Endothelial cell (in vitro differentiated cells): ENCODE measurements at places on chromosomes 6 and 20.

DNA sequence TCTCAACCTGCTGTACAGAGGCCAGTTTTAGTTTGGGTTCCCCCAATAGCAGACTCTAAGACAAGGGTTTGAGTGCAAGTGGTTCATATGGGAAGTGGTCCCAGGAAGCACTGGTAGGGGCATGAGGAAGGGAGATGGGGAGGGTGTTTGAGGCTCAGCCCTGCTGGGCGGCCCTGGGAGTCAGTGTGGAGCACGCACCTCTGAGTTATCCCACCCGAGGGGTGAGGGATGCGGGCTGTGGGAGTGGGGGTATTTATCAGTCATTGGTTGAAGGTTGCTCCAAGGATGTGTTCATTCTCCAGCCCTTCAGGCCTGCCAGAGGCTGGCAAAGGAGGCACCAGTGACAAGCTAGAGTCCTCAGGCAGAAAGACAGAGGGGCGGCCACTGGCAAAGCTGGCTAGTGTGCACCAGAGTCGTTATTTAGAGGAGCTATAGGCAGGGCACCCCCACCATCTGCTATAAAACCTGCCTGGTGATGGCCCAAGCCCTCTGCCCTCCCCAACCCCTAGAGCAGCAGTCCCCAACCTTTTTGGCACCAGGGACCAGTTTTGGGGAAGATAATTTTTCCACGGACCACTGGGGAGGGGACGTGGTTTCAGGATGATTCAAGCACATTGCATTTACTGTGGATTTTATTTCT lies 16.5 kb downstream of the PXMP4 start:
- no peak for DNase-seq

- no peak for DNase-seq
Measured at GRCh38 chr6:53233309-53233708, 84.7 kb upstream of the GCM1 start.

GRCh38 chr6:158047127-158047518 lies 65.5 kb downstream of the SYNJ2 start:
- no peak for DNase-seq

DNA sequence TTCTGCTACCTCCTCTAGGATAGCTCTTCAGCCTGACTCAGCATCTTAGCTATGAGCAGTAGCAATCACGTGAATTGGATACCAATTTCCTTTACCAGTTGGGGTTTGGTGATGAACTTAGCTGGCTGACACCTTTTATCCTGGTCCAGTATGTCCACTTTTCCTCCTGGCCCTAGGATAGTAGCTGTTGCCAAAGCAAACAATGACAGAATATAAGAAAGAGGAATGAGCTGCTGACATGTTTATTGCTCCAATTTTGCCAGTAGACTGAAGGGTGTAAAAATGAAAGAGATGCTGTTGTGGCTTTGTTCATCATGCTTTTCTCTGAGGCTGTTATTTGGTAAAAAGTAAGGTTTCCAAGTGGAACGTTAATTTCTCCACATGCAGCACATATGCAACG lies 168.3 kb upstream of the JAG1 start:
- DNase-seq, result no peak

GRCh38 chr20:24954566-24954965 lies 5.5 kb downstream of the CST7 start:
- no peak for DNase-seq

- no peak for DNase-seq
Measured at GRCh38 chr20:3777381-3777715, 3.9 kb downstream of the SPEF1 start.

GRCh38 chr6:90221403-90221802 lies 75.2 kb downstream of the BACH2 start:
- no peak for DNase-seq

GRCh38 chr6:138719744-138720143 lies 53.8 kb upstream of the CCDC28A start:
- no peak for DNase-seq

- no peak for DNase-seq
Measured at GRCh38 chr6:112749673-112750072, 402.5 kb downstream of the RFPL4B start.

GRCh38 chr6:1890071-1890470 lies 280.4 kb downstream of the FOXC1 start:
- no peak for DNase-seq

GRCh38 chr20:62052336-62052841 lies 13.3 kb downstream of the TAF4 start:
- no peak for DNase-seq

- no peak for DNase-seq
Measured at GRCh38 chr6:168244961-168245551, 74.5 kb downstream of the DACT2 start.

- DNase-seq, result no peak
Measured at GRCh38 chr6:120026791-120027190, 677.2 kb upstream of the MAN1A1 start.

GRCh38 chr6:170199716-170200115 lies 91.2 kb downstream of the DLL1 start:
- DNase-seq, result no peak

GRCh38 chr20:59159493-59160376 lies 3.9 kb upstream of the ZNF831 start:
- no peak for DNase-seq

- no peak for DNase-seq
Measured at GRCh38 chr6:79628466-79629288, 2.5 kb upstream of the SH3BGRL2 start.

- DNase-seq, result no peak
Measured at GRCh38 chr20:33570743-33571142, 80.8 kb downstream of the CBFA2T2 start.

DNA sequence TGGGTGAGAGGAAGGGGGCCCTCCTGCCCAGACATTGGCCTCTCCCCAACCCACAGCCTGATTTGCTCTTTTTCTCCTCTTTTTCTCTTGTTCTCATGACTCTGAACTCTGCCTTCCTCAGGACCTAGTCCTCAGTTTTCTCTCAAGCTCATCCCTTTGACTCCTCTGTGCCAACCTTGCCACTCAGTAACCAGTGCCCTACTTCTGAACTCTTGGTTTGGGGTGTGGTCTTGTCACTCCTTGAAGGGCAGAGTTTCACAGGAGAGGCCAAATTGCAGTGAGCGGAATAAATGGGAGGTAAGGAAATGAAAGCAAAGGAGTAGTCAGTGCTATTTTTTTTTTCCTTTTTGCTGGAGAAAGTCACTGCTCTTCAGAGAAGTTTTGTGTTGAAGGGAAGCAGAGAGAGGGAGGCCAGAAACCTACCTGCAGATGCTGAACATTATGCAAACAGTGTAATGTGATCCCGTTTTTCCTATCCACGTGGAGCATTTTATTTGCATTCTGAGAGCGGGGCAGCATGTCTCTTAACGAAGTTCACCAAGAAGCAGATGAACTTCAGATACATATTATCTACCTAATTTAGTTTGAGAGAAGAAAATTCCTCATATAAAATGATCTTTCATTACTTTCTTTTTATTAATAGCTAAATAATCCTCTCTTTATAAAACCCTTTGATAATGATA lies 26.9 kb downstream of the CFAP61 start:
- no peak for DNase-seq

DNA sequence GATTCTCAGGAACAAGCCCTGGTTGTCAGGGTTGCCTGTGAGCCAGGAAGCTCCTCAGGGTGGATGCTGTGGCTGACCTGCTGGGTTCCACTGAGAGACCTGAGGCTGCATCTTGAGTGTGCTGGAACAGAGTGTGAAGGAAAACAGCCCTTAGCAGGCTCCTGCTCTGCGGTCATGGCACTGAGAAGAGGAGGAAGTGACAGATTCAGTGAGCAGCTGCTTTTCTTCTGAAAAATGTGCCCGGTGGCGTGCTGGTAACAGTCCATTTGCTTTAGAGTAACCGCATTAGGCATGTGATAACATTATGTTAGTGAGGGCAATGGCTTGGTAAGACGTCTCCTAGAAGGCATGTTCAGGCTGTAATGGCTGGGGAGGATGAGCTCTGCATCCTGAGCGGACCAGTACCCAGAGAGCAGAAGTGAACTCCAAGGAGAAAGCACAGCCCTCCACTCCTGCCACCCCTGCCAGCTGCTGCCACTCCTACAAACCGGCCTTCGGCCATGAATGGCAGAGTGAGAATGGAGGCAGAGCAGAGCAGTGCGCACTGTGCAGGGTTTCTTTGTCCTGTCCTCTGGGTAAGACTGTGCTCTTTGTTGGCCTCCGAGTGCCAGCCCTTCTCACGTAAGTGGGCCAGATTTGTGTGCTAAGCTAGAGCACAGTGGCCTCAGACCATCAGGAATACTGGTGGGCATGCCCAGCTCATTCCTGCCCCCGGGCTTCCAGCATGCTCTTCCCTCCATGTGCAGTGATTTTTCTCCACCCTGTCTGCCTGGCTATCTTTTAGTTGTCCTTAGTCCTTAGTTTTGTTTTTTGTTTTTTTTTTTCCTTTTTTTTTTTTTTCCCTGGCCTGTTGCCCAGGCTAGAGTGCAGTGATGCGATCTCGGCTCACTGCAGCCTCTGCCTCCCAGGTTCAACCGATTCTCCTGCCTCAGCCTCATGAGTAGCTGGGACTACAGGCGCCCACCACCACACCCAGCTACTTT lies 98.1 kb upstream of the VSTM2L start:
- DNase-seq, result no peak

DNA sequence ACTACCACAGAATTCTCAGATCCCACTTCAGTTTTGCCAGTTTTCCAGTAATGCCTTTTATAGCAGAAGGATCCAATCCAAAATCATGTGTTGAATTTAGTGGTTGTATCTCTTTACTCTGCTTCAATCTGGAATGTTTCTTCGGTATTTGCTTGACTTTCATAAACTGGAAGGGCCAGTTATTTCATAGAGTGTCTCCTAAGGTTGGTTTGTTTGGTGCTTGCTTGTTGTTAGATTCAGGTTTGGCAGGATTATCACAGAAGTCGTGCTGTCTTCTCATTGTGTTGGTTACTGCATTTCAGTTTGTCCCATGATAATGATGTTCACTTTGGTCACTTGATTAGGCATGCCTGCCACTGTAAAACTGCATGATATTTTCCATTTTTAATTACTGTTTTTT lies 45.7 kb downstream of the TMEM200A start:
- DNase-seq, result no peak

- DNase-seq, result no peak
Measured at GRCh38 chr6:31630177-31630934, 9.8 kb downstream of the PRRC2A start.

GRCh38 chr20:6623989-6624388 lies 143.5 kb upstream of the BMP2 start:
- DNase-seq, result peak; percentile 7

DNA sequence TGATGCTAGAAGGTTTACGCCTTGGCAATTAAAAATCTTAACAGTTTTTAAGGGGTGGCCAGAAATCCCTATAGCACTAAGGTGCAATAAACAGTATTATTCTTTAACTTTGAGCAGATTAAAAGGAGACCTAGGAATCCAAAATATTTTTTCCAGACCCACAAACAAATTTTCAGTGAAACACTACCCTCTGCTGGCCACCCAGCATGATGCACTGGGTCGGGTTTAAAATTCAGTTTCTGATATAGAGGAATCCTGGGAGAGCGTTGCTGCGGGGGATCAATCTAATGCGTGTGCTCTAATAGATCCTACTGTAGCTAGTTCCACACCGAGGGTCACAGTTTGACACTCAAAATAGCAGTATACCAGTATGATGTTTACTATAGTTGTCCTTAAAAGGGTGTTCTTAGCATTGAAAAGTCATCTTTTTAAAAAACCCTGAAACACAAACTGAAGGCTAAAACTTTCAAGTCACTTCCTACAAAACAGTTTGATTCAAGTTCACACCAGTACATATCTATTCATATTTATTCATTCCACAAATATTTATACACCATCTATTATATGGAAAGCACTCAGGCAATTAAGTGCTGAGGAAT lies 10.2 kb downstream of the UBE3D start:
- peak; percentile 65 for DNase-seq

DNA sequence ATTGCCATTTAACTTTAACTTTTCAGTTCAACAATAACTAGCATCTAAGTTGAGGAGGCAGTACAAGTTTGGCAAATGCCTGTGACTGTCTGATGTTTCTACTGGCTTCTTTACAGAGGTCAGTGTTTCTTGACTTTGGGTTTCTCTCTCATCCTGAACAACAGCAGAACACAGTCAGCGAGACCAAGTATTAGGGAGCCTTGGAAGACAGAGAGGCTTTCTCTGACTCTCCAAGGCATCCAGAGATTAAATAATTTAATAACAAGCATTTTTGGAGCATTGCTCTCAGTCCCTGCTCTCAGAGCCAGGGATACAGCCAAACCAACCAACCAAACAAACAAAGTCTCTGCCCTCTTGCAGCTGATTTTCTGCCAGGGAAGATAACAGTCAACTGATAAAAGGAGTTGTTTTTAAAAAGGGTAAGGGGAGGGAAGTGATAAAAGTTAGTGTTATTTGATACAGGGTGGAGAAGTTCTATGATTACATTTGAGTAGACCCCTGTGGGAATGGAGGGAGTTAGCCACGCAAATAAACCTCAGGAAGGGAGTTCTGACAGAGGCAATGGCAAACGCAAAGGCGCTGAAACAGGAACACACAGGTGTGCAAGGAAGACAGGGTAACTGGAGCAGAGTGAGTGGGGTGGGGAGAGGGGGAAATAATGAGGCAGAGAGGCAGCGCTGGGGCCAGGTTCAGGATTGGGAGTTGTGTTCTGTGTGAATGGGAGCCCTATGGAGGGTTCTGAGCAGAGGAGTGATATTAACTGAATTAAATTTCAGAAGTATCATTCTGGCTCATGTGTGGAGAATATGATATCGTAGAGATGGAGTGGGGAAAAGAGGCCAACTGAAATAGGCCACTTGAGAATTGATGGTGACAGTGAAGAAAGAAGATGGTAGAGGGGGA lies 55.2 kb downstream of the SEL1L2 start:
- DNase-seq, result no peak

GRCh38 chr6:8223678-8224077 lies 121.3 kb upstream of the EEF1E1 start:
- DNase-seq, result no peak

DNA sequence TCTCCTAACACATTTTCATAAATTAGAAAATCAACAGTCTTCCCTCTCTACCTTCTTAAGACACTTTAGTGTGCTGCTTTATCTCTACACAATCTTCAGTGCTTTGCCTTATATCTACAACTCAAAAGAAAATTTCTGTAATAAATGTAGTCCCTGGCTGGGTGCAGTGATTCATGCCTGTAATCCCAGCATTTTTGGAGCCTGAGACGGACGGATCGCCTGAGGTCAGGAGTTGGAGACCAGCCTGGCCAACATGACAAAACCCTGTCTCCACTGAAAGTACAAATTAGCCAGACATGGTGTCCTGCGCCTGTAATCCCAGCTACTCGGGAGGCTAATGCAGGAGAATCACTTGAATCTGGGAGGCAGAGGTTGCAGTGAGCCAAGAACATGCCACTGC lies 9.7 kb upstream of the EDN1 start:
- no peak for DNase-seq

DNA sequence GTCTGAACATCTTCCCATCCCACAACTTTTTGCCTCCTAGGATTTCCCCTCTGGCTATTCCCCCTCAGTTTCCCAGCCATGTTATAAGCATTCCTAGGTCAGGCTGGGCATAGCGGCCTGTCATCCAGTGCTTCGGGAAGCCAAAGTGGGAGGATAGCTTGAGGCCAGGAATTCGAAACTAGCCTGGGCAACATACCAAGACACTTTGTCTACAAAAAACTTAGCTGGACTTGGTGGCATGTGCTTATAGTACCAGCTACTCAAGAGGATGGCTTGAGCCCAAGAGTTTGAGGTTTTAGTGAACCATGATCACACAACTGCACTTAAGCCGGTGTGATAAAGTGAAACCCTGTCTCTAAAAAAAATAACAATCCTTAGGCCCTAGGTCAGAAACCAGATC lies 447.4 kb downstream of the KIF16B start:
- no peak for DNase-seq
